D341Med (cell line): ENCODE measurements at places on chromosomes 11 and 22.

DNA sequence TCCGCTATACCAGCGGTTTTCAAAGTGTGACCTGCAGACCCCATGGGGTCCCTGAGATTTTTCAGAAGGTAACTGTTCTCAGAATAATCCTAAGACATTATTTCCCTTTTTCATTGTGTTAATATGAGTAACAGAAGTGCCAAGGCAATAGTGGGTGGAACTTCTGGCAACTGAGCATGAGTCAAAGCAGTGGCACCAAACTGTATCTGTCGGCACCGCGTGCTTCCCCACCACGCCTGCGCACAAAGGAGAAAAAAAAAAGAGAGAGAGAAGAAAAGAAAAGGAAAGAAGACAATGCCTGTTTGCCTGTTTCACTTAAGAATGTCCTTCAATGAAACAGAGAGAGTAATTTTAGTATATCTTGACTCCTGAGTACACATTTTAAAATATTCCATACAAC, 679.9 kb downstream of the OPCML start:
- DNase-seq = no peak

DNA sequence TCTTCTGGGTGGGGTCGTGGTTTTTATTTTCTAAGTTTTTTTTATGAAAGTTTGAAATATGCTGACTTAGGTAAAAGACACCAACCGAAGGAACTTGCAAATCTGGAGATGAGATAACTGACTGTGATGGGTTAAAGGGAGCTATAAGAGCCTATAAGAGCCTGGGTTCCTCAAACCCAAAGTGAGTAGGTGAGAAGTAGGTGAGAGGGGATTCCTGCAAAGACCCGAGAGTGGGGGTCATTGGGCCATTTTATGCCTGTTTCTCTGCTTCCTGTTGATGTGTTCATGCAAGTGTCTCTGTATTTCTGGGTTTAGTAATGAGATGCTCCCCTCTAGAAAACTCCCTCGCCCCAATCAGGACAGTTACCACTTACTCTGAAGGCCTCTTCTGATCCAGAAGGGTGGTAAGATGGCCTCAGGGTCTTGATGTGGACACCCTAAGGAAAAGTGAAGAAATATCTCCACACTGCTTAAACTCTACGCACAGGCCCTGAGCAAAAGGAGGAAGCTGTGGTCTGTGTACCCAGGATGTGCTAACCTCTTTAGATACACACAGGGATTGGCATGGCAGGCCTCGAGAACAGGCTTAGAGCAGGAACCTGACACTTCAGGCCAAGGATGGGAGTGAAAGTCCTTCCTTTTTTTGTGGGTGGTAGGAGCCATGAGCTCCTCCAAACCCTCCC, 1.8 kb downstream of the FLI1 start:
- no peak for DNase-seq

- DNase-seq = no peak
These were observed 547 bp downstream of the PARVG start for GRCh38 chr22:44181033-44181911.

DNA sequence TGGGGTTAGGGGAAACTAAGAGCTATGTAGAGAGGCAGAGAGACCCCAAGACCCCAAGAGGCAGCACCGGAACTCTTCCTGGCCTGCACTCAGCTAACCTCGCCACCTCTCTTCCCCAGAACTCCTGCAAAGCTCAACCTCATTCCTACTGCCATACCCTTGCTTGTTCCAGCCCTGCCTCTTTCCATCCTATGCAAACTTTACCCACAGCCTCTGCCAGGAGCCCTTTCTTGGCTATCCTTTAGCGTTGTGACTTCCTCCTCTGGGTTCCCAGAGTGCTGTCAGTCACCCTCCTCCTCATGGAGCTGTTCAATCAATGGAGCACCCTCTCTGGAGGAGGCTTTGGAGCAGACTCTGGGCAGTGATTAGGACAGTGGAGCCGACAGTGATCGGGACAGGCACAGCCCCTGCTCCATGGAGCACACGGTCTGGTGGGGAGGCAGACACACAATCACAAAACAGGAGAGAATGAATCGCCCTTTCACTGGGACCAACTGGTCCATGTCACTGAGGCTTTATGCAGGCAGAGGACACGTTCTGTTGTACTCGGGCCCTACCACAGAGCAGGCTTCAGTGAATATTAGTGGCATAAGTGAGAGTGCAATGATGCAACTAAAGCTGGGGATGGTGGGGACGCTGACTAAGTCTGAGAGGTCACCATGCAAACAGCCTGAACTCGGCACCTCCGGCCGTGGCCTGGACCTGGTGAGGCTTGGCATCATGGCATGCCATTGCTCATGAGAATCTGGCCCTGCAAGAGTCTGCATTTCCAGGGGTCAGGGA, 24.6 kb upstream of the P2RY2 start:
- DNase-seq = no peak

- DNase-seq = peak; percentile 97
These were observed 87.4 kb upstream of the ARHGAP32 start for GRCh38 chr11:129279326-129280026.

DNA sequence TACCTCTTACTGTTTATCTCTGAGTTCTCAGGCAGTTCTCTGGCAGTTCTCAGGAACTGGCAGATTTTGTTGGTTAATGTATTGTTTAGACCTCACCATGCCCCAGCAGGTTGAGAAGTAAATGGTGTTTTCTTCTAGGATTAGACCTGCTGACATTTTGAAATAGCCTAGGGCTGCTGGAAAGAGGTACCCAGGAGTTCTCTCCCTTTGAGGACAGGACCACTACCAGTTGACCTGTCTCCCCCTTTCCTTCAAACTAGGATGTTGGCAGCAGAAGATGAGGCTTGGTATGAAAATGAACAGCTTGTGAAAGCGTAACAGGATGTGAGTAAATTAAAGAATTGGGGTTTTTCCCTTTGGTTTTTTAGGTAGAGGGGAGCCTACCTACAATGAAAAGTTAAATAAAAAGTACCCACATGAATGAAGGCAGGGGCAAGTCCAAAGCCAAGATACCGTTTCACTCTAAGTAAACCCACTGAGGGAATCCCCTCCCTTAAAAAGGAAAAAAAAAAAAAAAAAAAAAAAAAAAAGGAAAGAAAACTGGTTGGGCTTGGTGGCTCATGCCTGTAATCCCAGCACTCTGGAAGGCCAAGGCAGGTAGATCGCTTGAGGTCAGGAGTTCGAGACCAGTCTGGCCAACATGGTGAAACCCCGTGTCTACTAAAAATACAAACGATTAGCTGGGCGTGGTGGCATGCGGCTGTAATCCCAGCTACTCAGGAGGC, 96.2 kb downstream of the PDHX start:
- no peak for DNase-seq

DNA sequence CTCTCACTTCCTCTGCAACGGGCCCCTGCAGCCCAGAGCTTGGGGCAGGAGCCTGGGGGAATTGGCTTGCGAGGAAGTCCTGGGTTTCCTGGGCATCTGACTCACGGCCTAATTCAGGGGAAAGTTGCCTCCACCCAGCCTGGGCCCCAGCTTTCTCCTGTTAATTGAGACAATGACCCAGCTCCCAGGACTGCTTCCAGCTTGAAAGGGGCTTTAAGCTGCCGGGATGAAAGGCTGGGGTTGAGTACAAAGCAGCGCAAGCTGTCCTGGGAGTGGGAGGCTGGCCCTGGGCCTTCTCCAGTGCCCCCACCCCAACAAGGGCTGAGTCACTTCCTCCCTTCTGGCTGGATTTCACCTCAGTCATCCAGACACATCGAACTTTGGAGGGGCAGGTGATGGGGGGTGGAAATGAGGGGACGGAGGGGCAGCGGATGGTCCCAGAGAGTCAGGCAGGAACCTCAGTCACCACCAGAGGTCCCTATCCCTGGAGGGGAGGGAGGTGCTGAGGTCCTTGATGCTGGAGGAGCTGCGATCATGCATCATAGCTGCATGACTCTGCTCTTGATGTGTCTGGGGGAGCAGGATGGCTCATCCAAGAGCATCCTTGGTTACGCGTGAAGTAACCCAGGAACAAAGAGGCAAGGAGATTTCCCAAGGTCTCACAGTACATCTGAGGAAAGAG, 30.1 kb upstream of the OAF start:
- DNase-seq = peak; percentile 9

DNA sequence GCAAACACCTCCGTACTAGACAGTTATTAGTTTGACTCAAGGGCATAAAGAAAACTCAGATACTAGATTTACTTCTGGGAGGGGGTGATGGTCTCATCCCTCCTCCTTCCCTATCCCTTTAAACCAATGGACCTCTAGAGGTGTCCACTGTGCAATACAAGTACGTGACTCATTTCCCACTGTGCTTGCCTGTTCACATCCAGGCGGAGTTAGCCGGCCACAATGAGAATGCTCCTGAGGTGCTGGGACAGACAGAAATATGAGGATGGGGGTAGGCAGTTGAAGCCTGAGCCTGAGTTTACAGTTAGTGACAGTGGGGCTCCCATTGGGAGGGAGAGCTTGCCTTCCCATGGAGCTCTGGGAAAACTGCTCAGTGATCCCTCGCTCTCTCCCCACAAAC, 8.4 kb upstream of the PMM1 start:
- DNase-seq = no peak

- DNase-seq = no peak
These were observed 19.4 kb upstream of the CCDC179 start for GRCh38 chr11:22879630-22880029.

- DNase-seq = no peak
These were observed 99.5 kb downstream of the CASP12 start for GRCh38 chr11:104798789-104799188.

- DNase-seq = no peak
These were observed 6.3 kb downstream of the ARHGEF17 start for GRCh38 chr11:73314117-73314961.

- DNase-seq = no peak
These were observed 60.1 kb downstream of the RAB30 start for GRCh38 chr11:83011333-83012167.

DNA sequence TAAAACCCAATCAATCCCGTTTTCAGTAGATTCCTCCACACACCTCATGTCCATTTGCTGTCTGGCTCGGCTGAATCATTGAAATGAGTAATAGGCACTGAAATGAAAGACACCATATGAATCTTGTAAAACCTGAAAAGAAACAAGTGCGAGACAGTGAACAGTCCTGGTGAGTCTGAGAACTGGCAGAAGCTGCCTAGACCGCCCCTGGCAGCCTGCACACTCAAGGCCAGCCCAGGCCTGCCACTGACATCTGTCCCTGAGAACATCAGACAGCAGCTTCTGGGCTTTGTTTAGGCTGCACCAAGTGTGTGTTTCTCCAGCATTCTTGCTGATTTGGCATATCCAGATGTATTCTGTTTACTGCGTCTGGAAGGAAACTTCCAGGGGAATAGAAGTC, 44.8 kb downstream of the ENDOD1 start:
- no peak for DNase-seq

DNA sequence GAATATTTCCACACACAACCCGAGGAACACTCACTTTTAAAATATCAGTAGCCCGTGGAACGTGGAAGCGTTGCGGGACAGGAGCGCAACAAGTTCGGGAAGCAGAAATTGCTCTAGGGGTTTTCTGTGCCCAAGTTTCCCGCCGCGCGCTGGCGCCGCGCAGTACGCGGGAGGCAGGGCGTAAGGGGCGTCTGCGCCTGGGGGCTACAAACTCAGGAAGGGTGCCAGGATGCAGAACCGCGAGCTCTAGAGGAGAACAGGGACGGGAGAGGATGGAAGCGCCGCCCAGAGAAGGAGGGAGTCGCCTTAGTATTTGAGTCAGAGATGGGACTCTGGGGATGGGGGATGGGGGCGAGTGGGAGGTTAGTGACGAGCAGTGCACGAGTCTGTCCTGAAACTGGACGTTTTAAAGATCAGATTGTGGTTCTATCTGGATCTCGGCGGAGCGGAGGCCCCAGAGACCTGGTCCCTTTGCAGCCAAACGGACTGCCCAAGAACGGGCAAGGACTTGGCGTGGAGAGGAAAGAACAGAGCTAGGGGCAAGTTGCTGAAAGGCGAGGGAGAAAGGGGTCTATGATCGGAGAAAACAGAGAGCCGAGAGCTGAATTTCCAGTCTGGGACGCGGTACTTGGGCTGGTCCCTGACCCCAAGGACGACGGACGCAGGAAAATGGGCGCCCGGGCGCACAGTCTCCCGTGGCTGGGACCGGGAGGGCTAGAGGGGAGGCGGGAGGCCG, 4.7 kb downstream of the BSX start:
- peak; percentile 29 for DNase-seq
